ENCODE measurements at places on chromosomes 2 and 18.
A peak's percentile ranks its signal among the peaks of the same experiment; 100 is the strongest.

- DNase-seq: no peak
These were observed 409.0 kb downstream of the XIRP2 start for GRCh38 chr2:167297292-167297691.

- peak; percentile 17 for DNase-seq
These were observed 2.1 kb downstream of the POMC start for GRCh38 chr2:25165992-25166875.

GRCh38 chr2:176424746-176425145 is 155.5 kb downstream of the MTX2 start:
- no peak for DNase-seq

- DNase-seq: no peak
These were observed 109.6 kb downstream of the ICOS start for GRCh38 chr2:204046145-204046544.

- DNase-seq: no peak
These were observed 1022.3 kb upstream of the CNTNAP5 start for GRCh38 chr2:123002660-123003248.
